ENCODE measurements at places on chromosomes 7 and 10.

DNA sequence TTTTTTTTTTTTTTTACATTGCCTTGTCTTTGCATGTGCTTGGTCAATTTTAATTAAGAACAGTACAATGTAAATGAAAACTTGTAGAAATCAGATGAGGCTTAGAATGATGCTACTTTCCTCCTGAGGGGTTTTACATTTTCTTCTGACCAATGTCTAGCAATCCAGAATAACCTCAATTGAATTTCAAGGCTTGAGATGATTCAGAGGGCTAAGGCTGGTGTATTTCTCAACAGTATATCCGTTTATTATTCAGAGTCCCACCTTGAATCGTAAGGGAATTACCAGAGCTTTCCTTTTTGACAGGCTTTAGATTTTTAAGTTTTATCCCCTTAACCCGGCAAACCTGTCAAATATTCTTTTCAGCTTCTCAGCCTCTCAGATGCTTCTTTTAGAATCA, 231.2 kb upstream of the STK17A start:
- no peak for DNase-seq

- DNase-seq = no peak
These were observed 147.8 kb downstream of the ARHGAP22 start for GRCh38 chr10:48456808-48457761.

DNA sequence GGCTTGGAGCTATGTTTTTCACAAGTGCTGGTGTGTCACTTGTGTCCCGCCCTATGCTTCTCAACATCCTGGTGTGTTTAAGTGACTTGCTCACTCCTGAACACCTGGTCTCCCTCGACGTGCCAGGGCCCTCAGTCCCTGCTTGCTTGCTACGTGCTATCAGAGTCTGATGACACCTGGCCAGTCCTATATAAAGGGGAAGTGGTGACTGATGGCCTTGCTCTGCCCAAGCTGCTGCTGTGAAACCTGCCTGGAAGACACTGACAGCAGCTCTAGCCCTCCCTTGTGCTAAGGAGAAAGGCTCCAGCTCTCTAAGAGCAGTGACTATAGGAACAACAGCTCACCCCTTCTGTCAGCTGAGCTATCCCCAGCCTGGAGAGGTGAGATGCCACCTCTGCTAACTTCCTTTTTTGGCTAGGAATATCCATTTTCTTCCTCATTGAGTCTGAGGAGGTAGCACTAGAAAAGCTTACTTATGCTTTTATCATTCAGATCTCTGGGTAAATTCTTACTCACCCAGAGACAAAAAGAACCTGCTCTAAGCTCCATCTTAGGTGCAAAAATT, 77.2 kb upstream of the PLXNA4 start:
- DNase-seq = no peak

GRCh38 chr7:105664816-105665525, 83.7 kb upstream of the EFCAB10 start:
- no peak for DNase-seq

DNA sequence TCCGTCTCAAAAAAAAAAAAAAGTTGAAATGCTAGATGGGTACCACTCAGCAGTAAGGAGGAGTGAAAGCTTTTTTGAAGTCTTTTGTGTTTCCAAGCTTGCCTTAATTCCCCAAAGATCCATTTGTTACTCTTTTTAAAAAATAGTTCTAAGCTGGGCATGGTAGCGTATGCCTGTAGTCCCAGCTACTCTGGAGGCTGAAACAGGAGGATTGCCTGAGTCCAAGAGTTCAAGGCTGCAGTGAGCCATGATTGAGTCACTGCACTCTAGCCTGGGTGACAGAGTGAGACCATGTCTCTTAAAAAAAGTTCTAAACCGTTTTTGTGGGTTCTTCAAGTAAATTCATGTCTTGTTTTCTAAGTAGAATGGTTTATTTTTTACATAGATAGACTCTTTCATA, 5.3 kb downstream of the TBC1D12 start:
- DNase-seq = no peak

- DNase-seq = no peak
These were observed 221.6 kb downstream of the XPNPEP1 start for GRCh38 chr10:109701633-109702215.

DNA sequence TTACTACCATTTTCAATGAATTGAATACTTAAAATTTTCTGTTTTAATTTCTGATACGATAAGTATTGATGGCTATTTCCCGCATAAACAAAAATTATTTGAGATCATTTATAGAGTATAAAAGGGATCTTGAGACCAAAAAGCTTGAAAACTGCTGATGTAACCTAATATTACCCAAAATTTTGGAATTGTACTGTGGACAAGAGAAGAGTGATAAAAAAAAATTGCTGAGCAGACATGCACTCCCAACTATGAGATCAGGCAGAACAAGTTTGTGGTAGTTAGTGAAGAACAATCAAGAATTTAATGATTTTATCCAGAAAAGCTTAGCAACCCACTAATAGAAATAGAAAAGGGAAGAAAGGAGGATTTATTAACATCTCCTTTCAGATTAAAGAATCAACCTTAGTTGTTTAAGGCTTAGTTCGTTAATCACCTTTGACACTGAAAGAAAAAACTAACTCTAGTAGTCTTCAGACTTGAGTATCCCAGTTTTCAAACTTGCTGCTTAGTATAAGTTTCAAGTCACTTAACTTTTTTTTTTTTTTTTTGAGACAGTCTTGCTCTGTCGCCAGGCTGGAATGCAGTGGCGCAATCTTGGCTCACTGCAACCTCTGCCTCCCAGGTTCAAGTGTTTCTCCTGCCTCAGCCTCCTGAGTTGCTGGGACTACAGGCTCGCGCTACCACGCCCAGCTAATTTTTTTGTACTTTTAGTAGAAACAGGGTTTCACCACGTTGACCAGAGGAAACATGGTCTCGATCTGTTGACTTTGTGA, 50.6 kb upstream of the ZC3HAV1 start:
- no peak for DNase-seq

GRCh38 chr7:132503415-132503814, 72.9 kb downstream of the PLXNA4 start:
- DNase-seq = no peak

GRCh38 chr7:30654296-30655090, 27.8 kb downstream of the CRHR2 start:
- DNase-seq = no peak

DNA sequence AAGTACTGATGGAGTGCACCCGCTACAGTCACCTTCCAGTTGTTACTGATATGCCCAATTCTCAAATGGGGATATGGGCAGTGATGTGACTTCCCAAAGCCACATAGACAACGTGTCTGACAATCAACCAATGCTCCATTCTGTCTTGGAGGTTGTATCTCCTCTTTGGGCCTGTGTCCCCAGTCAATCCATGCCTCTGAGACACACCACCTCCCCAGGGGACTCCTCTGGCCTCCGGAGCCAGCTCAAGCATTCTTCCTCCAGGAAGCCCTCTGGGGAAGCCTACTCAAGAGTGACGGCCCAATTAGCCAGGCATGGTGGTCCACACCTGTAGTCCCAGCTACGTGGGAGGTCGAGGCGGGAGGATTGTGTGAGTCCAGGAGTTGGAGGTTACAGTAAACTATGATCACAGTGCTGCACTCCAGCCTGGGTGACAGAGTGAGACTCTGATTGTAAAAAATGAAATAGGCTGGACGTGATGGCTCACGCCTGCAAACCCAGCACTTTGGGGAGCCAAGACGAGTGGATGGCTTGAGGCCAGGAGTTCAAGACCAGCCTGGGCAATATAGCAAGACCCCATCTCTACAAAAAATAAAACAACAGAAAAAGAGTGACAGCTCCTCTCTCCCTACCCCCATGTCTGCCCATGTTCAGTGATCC, 99.5 kb upstream of the TNRC18 start:
- no peak for DNase-seq

- no peak for DNase-seq
These were observed 105.5 kb downstream of the CUX1 start for GRCh38 chr7:101922631-101923601.

GRCh38 chr7:169276-170172, 22.8 kb upstream of the FAM20C start:
- DNase-seq = no peak

DNA sequence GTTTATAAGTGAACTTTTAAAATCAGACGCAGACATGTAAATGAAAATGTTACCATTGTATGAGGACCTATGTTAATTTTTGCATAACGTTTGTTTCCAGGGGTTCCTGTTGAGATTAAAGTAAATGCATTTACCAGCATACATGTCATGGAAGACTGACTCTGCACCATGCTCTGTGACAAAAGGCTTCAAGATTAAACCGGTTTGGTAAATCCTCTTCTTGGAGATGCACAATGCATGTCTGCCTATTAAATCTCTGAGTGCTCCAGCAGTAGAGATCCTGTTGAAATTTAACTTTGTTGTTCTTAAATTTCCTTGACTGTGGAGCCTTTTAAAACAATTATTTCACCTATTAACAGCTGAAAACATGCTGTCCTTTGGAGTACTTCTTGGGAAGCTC, 36.5 kb upstream of the JAZF1 start:
- DNase-seq = no peak

- DNase-seq = no peak
These were observed 700.3 kb downstream of the NRG3 start for GRCh38 chr10:82575318-82575717.

- no peak for DNase-seq
These were observed 7.8 kb downstream of the PHYH start for GRCh38 chr10:13291821-13292773.

DNA sequence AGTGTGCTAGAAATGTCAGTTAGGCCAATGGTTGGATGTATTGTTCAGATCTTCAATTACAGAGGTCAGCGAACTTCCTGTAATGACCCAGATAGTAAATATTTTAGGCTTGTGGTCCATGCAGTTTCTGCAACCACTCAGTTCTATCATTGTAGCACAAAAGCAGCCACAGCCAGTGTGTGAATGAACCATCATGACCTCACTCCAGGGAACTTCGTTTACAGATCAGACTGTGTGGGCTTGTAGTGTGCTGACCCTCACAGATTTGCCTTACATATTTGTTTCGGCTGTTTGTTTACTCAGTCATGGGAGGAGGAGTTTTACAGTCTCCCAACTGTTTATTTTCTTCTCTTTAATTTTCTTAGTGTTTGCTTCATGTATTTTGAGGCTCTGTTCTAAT, 55.4 kb downstream of the LANCL2 start:
- no peak for DNase-seq

- DNase-seq = no peak
These were observed 17.0 kb upstream of the CASD1 start for GRCh38 chr7:94492601-94493000.

- DNase-seq = no peak
These were observed 137.1 kb upstream of the UNC5B start for GRCh38 chr10:71075086-71075758.

DNA sequence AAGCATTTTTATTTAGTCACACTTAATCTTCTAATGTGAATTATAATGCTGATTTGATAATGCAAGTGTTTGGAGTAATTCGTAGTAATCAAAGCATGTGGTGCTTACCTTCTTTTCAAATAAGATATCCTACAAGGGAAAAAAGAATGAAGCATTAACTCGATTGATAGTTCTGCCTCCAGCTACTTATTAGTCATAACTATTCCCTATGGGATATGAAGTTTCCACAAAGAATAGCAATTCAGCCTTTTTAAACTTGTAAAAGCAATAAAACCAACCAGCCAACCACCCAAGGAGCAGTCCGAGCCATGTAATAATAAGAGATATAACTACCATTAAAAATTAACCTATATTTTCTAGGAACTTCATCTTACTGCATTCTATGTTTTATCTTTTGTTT, 11.6 kb downstream of the COL28A1 start:
- no peak for DNase-seq

DNA sequence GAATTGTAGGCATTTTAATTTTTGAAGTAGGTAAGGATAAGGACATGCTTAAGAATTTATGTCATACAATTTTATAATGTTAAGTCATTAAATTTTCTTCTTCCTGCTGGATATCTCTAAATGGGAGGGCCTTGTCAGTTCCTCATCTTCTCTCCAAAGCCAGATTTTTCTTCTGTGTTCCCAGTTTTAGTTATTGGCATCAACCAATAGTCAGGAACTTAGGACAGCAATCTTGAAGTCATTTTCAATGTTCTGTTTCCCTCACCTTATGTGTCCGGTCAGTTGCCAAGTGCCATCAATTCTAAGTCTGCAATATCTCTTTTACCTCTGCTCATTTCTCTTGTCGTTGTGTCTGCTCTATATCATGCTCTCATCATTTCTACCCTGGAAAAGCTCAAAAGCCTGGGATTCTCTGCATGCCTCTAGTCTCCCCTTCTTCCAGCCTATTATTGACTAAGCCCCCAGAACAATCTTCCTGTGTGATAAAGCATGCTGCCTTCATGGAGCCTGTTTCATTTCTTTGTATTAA, 145.2 kb downstream of the PPP1R9A start:
- no peak for DNase-seq

GRCh38 chr10:103757531-103758293, 97.7 kb downstream of the SH3PXD2A start:
- no peak for DNase-seq

DNA sequence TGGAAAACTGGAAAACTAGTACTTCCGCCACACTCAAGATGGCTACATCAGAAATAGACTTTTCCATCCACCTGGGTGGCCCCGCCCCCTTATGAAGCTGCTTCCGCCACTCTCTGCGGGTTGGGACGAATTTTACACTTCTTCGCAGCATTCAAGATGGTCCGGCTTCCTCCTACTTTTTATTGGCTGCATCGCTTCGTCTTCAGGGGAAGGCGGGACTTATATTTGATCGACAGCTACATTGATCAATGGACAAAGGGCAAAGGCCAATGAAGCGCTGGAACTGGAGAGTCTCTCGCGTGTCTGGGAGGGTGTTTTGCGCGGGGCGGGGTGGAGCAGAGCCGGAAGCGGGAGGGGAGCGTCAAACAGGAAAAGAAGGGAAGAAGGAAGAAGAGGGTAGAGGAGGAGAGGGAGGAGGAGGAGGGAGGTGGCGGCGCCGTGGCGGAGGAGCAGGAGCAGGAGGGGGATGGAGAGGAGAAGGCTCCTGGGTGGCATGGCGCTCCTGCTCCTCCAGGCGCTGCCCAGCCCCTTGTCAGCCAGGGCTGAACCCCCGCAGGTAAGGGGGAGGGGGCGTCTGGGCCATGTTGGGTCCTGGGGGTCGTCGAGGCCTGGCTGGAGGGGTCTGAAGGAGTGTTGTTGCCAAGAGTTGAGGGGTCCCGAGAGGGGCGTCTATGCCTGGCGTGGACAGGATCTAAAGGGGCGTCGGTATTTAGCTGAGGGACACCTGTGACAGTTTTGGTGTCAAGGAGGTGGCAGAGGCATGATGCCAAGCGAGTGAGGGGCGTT, at the start of gene WBP1L:
Gene WBP1L (plus strand): TSS at position 361 of the 786 bp plus-strand sequence. CDS start 106 bp downstream, at position 467.
- DNase-seq = peak; percentile 100

GRCh38 chr7:46208635-46209525, 287.8 kb upstream of the IGFBP3 start:
- no peak for DNase-seq

GRCh38 chr10:112433136-112433535, 13.6 kb downstream of the ZDHHC6 start:
- DNase-seq = no peak

DNA sequence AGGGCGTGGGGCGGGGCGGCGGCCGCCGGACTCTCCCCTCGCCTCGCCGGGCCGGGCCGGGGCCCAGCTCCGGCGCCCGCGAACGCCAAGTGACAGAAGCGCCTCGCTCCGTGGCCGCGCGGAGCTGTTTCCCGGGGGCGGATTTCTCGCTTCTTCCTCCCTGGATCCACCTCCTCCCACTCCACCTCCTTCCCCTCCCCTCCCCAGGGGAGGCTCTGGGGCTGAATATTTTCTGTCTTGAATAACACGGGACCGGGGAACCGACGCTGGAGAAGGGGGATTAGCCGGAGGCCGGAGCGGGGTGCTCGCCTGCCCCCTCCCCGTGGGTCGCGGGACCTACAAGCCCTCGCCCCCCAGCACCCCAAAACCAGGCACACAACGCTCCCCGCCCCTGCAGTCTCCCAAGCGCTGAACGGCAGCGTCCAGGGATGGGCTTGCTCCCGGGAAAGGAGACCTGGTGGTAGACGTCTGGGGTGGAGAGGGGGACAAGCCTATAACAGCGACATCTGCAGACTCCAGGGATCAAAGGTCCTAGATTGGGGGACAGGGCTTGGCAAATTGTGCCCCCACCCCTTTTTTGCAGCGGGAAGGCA, at the start of gene ARHGAP21:
Gene ARHGAP21 (minus strand): TSS at position 100 of the 593 bp plus-strand sequence. CDS start 1,988 bp downstream, outside the sequence.
- DNase-seq = peak; percentile 56
